Activated CD4-positive, alpha-beta T cell treated with anti-CD3 and anti-CD28 coated beads for 24 hours (primary cell): ENCODE measurements at places on chromosomes 6 and 20.
A peak's percentile ranks its signal among the peaks of the same experiment; 100 is the strongest.

DNA sequence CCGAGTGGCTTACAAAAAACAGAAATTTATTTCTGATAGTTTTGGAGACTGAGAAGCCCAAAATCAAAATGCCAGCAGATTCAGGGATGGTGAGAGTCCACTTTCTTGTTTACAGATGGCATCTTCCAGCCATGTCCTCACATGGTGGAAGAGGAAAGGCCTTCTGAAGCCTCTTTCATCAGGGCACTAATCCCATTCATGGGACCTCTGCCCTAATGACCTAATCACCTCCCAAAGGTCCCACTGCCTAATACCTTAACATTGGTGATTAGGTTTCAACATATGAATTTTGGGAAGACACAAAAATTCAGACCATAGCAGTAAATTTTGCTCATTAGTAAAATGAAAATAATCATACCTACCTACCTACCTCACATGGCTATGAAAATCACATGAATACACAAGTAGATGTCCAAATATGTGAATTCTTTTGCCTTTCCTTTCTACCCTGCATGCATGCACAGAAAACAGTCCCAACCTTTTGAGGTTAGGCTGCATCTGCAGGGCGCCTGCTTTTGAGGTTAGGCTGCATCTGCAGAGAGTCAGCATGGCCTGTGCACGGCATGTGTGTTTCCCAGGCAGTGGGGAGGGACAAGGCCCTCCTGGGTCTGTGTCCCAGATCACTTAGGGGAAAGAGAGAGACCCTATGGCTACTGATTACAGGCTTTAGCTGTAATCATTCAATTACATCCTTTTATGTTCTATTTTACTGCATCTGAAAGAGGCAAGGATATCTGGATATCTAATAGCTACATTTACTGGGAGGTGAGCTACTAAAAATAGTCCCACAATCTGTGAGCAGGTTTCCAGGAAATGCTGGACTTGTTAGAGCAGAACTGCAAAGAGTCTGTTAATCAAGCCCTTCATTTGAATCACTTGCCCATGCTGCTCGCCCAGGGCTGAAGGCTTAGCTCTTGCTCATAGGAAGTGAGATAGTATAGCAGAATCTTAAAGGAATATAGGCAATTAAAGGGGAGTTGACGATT is 497.7 kb upstream of the MARCKS start:
- no peak for DNase-seq

DNA sequence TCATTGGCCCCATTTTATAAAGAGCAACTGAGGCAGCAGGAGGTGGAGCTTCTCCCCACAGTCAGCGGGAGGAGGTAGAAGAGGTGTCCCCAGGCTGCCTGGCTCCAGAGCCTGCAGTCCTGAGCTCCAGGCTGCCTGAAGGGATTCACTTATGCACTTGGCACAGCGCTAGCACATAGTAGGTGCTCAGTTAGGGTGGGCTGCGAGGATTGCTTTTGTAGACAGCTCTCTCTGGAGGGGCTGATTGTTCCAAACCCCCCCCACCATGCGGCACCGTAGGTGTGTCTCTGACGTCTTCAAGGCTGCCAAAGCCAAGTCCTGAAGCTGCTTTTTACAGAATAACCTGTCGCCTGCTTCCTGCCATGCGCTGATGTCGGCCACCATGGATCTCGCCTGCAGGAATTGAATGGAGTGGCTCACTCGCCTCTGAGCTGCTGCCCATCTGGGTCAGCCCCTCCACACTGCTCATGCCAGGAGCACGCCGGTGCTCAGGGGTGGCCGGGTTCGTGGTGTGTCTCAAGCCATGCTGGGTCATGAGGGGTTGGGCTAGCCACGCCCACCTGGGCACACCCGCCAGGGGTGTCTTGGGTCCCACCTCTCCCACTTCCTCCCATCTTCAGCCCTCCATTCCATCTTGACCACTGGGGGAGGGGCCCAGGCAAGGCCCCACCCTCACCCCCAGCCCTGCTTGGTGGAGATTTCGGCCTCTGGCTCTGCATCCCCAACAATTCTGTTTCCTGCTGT is 59.8 kb downstream of the BCAS4 start:
- no peak for DNase-seq

GRCh38 chr6:18219591-18219990 is 44.7 kb downstream of the DEK start:
- DNase-seq, result no peak

GRCh38 chr6:46378161-46378881 is 112.9 kb downstream of the RCAN2 start:
- no peak for DNase-seq

DNA sequence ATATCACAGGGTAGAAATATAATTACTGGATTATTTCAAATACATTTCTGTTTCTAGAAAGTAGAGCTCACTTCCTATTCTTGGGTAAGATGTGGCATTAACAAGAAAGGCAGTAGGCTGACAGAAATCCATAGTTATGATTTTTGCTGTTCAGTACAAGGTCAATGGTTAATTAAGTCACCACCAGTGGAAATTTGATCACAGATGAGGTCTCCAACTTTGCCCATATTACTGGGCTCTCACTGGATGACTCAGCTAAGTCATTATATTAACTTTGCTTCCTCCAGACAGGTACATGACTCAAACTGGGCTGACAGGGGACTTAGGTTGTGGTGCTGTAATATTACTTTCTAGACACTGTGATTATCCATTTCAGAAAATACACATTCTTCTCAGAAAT is 212.4 kb downstream of the GRIK2 start:
- no peak for DNase-seq

- no peak for DNase-seq
These were observed 200.5 kb upstream of the MCHR2 start for GRCh38 chr6:100194535-100194934.

- DNase-seq, result no peak
These were observed 96.3 kb downstream of the GMPR start for GRCh38 chr6:16334671-16335070.

DNA sequence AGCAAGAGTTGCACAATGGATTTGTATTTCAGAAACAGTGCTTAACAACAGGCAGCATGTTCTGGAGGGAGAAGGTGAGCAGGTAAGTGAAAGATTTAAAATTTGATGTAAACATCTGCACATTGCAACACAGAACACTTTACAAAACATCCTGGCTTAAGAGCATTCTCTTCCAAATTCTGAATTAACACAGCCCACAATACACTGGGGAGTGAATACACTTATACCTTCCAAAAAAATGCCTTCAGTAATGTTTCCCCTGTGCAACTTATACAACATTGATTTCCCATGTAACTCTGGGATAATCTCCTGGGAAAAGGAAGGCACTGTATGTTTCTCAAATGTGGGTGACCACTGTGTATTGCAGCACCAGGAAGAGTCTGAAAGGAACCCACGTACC is 127.6 kb downstream of the FYN start:
- no peak for DNase-seq

GRCh38 chr6:13009461-13009860 is 292.9 kb downstream of the PHACTR1 start:
- no peak for DNase-seq

- no peak for DNase-seq
These were observed 297.3 kb downstream of the PHACTR1 start for GRCh38 chr6:13013681-13014503.

GRCh38 chr6:150048099-150048498 is 20.8 kb downstream of the ULBP3 start:
- no peak for DNase-seq

GRCh38 chr20:9516234-9516871 is 2.0 kb downstream of the LAMP5 start:
- DNase-seq, result no peak

DNA sequence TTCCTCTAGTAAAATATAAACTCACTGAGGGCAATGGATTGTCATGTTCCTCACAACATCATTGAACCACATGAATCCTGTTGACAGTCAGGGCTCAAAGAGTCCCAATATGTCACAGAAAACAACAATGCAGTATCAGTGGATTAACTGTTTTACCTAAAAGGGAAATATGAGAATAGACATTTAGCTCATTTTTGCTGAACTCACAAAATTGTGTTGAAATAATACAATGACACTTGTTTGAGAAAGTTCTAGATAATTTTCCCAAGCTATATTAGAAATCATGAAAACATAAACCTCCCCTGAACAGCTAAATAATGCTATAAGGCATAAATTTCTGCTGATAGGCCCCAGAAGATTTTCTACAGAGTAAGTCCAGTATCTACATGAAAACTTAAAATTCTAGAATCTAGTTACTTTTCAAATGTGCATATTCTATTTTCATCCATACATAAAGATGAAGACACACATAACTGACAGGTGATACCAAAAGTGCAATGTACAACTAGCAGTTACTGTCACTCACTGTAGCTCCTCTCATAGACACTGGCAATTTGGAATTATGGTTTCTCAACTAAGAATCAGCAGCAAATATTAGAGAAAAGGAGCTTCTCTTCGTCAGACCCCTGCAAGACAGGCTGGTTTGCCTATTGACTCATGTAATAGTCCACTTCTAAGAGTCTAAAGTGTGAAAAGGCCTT is 269.9 kb downstream of the PTPRK start:
- no peak for DNase-seq

DNA sequence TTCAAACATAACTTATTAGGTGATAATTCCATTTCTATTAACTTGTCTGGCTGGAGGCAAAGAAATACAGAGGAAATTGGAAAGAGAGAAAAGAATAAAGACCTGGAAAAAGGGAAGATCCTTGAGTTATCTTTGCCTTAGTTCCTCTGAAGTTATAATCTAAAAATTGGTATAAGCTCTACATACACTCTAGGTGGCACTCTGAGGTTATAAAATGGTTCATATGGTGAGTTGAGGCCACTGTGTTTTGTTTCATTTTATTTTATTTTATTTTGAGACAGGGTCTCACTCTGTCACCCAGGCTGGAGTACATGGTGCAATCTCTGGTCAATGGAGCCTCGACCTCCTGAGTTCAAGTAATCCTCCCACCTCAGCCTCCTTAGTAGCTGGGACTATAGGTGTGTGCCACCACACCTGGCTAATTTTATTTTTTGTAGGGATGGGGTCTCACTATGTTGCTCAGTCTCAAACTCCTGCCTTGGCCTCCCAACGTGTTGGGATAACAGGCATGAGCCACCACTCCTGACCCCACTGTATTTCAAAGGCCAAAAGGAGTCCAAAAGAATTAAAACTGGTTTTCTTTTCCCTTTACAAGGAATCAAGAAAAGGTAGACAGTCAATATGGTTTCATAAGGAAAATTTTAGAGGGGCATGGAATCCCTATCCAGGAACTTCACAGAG is 19.4 kb downstream of the GPX6 start:
- no peak for DNase-seq

- DNase-seq, result no peak
These were observed 80.8 kb upstream of the PHACTR1 start for GRCh38 chr6:12635813-12636212.

DNA sequence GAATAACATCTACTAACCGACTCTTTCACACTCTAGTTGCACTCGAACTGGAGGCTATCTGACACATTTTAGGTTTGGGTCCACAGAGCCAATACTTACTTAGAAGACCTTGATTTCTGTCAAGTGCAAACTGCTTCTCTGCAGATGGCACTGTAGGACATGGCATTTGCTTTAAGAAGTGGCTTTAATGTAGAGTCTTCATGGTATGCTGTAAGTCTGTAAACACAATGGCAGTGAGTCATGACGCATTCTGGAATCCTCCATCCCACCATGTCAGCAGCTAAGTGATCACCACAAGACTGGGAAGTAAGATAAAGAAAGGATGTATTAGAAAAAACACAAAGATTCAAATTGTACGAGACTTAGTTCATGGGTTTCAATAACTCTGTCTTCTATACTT is 377.0 kb upstream of the NOX3 start:
- DNase-seq, result no peak

DNA sequence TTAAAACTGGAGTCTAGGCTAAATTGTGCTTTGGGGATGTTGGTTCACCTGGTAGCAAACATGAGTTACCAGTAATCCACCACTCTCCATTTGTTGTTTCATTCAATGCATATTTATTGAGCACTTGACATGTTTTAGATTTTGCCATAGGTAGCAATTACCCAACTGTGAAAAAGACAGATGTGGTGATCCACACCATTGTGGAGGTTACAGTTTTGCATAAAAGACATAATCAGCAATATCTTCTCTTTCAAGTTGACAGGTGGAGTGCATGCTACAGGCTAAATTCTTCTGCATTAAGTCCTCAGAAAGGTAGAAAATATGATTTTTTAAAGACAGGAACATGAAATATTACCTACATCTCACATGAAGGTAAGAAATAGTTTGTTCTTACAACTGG is 143.0 kb upstream of the TSHZ2 start:
- DNase-seq, result no peak

- DNase-seq, result no peak
These were observed 180.3 kb downstream of the ANKRD60 start for GRCh38 chr20:58048096-58048702.

DNA sequence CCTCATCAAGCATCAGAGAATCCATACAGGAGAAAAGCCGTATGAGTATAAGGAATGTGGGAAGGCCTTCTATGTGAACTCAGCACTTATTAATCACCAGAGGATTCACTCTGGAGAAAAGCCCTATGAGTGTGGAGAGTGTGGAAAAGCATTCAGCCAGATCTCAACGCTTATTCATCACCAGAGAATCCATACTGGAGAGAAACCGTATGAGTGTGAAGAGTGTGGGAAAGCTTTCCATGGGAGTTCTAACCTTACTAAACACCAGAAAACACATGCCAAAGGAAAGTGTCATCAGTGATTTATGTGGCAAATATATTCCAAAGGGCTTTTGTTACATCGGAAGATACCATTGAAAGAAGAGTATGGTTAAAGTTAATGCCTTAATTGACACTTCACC is 25.4 kb downstream of the ZKSCAN8 start:
- no peak for DNase-seq

GRCh38 chr6:14046476-14047068 is 71.0 kb upstream of the CD83 start:
- DNase-seq, result peak; percentile 19

- DNase-seq, result no peak
These were observed 733.0 kb downstream of the GRIK2 start for GRCh38 chr6:102126488-102126887.

DNA sequence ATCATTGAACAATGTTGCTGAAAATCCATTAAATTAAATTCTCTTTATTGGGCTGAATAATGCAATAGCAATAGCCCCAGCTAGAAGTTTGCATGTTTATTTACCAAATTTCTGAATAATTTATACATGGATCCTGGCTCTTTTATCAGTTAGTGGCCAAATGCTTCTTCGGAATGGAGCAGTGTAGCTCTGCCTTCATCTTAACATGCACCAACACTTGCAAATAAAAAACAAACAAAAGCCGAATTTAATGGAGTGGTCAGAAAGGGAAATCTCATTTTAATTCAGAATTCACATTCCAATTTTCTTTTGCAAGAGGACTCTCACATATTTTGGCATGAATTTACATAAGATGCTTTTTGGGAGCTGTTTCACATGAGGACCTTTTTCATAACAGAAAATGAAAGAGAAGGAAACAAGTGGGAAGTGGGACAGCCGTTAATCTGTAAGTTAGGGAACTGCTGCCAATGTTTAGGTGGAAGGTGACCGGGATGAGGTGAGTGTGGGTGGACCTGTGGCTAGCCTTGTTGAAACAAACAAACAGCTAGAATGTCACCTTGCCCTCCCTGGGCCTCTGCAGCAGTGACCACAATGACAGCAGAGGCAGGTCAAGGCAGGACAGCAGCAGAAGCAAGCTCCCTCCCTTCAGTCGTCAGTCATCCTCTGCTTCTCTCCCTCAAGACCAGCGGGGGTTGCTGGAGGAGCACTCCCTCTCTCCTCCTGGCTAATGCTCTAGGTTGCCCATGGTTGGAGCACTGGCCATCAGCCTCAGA is 73.2 kb downstream of the INSM1 start:
- no peak for DNase-seq
